ENCODE measurements at places on chromosomes 13 and 19.
A peak's percentile ranks its signal among the peaks of the same experiment; 100 is the strongest.

DNA sequence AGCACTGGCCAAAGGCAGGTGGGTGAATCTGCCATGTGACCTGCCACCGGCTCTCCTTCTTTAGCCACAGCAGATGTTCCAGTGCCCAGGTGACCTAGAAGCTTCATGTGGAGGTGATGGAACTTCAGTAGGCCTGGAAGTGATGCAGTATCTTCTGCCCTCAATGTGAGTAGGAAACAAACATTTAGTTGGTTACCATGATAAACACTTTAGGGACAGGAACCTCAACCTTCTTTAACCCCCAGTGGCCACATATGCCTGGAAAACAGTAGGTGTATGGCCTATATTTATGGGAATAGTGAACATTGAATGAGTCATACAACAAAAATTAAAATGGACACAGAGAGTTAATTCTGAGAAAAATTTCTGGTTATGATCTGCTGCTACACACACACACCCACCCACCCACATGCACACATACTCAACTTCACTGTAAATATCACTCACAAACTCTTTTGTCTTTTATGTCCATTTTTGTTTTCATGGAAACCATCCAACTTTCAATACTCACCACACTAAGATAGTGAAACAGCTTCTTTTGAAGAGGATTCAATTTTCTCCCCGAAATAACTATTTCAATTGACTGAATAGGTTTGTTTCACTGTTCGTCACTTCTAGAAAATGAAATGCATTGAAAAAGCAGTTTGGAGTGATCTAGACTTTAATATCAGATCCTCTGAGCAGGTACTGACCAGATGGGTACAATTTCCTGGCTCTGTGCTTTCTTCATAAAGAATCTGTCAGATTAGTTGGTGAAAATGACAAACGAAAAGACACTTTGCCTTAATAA is 97.3 kb downstream of the STARD13 start:
- no peak for DNase-seq

DNA sequence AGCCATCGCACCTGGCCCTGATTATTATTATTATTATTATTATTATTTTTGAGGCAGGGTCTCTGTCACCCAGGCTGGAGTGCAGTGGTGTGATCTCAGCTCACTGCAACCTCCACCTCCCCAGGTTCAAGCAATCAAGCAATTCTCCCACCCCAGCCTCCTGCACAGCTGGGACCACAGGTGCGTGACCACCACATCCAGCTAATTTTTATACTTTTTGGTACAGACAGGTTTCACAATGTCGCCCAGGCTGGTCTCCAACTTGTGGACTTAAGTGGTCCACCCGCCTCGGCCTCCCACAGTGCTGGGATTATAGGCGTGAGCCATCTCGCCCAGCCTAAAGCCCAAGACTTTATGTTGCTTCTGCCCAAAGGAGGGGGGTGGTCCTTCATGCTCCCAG is 6.0 kb upstream of the AP1M2 start:
- DNase-seq, result no peak

- no peak for DNase-seq
These were observed 78.3 kb downstream of the ELF1 start for GRCh38 chr13:40940841-40941240.

- DNase-seq, result no peak
These were observed 23.6 kb downstream of the RANBP3 start for GRCh38 chr19:5954293-5954692.

DNA sequence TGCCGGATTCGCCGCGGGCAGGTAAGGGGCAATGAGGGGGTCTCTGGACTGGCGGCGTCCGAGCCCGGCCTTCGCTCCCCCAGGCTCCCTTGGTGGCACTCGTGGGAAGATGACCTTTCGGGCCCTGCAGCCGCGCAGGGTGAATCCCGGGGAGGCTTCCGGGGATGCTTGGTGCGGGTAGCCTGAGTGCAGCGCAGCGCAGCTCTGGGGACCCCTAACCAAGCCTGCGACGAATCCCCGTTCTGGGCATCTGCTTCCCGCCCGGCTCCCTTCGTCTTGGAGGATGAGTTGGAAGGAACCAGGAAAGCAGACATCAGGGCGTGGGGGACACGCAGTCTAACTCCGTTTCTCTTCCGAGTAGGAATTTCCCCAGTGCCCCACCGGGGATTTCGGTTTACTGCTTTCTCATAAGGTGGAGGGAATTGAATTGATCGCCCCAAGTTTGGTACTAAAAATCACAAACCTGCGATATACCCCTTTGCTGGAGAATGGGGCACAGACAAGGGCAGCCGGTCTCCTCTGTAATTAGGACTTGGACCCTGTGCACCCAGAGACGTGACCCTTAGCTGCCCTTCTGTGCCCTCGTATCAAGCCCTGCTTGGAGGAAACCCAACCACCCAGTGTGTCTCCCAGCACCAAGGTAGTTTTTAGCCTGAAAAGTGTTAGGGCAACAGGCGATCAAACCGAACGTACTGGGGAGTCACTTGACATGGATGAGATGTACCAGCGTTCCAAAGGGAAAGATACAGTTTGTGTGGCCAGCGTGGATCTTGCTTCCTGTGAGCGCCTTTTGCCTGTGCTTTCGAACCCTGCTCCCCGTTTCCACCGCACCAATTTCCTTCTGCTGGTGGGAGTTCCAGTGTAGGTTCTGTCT is 1.0 kb downstream of the GPC5 start:
- no peak for DNase-seq

DNA sequence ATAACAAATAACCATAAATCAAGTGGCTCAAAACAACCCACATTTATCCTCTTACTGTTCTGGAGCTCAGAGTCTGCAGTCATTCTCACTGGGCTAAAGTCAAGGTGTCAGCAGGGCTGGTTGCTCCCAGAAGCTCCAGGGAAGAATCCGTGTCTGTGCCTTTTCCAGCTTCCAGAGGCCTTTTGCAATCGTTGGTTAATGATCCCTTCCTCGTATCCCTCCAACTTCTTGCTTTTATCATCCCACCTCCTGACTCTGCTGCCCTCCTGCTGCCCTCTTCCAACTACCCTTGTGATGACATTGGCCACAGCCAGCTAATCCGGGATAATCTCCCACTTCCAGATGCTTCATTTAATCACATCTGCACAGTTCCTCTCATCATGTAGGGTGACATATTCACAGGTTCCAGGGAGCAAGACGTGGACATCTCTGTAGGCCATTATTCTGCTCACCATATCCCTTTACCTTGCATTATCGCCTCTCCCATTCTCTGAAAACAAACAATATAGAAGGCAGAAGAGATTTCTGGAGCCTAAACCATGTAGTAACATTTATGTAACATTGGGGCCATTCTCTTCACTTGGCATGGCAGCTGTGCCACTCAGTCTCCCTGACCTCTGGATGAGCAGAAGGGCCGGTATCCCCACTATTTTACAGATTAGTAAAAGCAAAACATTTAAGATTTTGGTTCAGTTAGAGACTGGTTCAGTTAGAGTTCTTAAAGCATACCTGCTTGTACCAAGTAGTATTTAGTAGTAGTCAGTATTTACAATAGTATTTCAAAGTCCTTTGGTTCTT is 53.5 kb downstream of the RFC3 start:
- DNase-seq, result no peak

- no peak for DNase-seq
These were observed 10.1 kb downstream of the C19orf38 start for GRCh38 chr19:10858204-10858828.

DNA sequence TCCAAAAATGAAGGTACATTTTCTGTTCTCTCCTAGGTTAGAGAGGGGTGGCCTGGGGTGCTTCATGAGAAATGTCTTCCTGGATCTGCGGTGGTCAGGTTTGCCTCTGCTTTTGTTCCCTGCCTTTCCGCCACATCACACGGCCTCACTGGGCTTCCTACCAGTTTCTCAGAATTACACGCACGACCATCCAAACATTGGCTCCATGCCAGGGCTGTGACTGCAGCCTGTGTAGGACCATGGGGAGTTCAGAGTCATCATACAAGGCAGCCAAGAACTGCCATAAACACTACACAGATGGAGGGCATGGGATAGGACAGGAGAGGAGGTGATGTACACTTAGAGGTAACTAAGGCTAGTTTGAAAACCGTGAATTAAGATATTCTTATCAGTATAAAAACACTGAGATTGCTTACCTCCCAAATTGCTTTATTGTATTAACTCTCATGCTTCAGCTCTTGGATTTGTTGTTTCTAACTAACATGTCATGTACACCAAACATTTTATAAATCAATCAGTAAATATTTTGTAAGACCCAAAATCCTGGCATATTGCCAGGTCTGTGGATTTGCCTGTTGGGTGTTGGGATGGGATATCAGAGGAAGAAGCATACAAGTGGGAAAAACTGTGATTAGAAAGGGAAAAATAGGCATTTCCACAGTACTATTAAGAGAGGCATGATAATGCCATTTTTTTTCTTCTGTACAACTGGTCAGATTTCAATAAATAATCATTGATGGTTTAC is 45.2 kb downstream of the CDADC1 start:
- DNase-seq, result no peak

- no peak for DNase-seq
These were observed 1.5 kb downstream of the GAS6 start for GRCh38 chr13:113862191-113862930.

DNA sequence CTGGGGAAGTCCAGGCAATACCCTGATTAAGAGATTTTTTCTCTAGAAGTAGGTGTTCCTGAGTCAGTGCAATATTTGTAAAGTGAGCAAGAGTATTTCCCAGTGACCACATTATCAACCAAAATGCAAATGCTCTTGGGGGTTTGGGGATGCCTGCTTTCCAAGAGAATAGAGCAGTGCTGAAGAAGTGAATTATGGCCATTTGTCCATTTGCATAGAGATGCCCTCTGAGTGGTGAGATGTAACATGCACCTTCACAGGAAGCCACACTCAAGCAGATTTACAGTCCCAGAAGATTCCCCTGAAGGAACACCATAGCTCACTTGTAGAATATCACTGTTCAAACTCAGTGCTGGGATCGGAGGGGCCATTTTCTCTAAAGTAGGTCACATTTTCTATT is 71.8 kb downstream of the TNFSF11 start:
- DNase-seq, result no peak

DNA sequence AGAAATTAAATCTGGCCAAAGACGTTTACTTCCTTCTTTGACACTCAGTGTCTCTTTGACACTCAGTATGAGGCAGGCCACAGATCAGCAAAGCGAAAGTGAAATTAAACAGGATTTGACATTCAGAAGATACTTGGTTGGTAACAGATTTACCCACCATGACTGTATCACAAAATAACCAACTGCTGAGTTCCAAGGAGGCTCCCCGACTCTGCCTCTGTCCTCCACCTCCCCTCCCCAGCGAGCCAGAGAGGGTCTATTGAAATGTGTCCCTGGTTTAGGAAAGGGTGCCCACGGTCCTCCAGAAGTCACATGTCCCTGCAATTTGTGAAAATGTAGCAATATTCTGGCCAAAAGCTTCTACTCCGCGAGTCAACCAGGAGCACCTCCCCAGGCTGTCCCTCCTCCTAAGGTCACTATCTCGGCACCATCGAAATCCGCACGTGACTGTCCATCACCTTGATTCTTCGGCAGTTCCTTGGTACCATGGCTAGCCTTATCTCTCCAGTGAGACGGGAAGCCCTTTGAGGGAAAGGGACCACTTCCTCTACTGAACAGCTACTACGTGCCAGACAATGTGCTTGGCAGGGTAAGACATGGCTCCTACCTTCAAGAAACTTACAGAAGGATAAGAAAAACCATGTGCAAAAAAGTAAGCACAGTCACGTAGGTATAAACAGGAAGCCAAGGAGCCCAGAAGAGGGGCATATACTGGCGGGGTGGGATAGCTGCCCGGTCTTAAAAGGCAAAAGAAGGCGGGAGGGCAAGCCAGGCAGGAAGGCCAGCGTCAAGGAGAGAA is 1.5 kb downstream of the N4BP2L1 start:
- peak; percentile 11 for DNase-seq

GRCh38 chr19:16677055-16677454 is 16.1 kb downstream of the TMEM38A start:
- no peak for DNase-seq

GRCh38 chr13:42907745-42908144 is 84.3 kb downstream of the EPSTI1 start:
- no peak for DNase-seq

DNA sequence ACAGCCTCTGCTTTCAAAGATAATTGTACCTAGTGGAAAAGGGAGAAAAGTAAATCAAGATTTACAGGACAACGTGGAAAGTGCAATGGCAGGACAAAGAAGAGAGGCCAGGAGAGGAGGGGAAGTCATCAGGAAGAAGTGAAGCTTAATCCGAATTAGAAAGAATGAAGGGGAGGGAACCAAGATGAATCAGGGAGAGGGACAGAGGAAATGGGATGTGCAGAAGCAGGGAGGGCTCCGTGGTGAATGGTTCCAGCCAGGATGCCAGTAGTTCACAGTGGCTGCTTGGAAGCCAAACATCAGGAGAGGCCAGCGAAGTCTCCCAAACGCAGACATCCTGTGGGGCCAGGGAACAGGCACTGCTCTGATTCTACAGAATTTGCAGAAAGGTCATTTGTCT is 144.4 kb downstream of the LIG4 start:
- DNase-seq, result no peak

DNA sequence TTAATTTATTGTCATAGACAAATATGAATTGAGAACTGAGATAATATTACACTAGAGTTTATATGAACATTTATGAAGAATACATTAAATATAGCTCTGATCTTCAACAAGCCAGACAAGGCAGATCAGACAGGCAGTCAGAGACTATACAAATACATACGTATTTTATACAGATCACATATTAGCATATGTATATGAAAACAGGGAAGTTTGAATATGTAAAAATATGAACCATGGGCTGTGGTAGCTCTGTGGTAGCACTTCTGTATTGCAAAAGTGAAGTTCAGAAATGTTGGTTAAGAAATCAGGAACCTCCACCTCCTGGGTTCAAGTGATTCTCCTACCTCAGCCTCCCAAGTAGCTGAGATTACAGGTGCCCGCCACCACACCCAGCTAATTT is 20.7 kb downstream of the GPR180 start:
- DNase-seq, result no peak

GRCh38 chr13:59601993-59602392 is 561.7 kb downstream of the DIAPH3 start:
- DNase-seq, result no peak

- DNase-seq, result no peak
These were observed 67.8 kb upstream of the FBXL3 start for GRCh38 chr13:77094773-77095172.

GRCh38 chr13:50760751-50761150 is 82.7 kb downstream of the DLEU7 start:
- no peak for DNase-seq

DNA sequence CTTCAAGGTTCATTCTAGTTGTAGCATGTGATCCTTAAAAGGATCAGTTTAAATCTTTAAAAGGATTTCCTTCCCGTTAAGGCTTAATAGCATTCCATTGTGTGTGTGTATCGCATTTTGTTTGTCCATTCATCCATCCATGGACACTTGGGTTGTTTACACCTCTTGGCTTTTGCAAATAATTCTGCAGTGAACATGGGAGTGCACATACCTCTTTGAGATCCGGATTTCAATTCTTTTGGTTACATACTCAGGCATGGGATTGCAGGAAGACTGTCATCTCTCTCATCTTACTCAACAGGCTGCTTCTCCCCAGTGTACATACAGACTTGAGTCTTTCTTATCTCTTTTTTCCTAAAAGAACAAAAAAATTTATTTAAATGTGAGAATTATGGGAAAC is 1.2 kb downstream of the RNF113B start:
- DNase-seq, result no peak
